ENCODE measurements at places on chromosomes 3 and 15.
A peak's percentile ranks its signal among the peaks of the same experiment; 100 is the strongest.

GRCh38 chr15:58529041-58529440 lies 97.2 kb downstream of the LIPC start:
- DNase-seq, result no peak

DNA sequence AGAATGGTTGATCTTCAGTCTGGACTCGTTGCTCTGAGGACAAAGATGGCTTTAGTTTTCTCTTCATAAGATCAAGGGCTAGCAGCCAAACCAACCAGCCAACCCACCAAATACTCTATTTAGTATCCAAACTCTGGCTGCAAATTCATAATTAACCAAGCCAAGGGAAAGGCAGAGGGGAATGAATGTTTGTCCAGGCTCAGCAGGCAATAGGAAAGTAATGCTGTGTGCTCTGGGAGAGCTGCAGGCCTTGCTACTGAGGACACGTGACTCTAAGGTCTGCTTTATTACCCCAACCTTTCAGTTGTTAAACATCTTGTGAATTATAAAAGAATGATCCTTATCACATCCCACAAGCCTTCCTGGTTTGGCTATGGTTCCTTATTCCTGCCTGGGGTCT lies 52.3 kb upstream of the GALNT15 start:
- DNase-seq, result no peak

GRCh38 chr15:31082771-31083369 lies 18.7 kb downstream of the TRPM1 start:
- no peak for DNase-seq

GRCh38 chr15:90501898-90502297 lies 27.8 kb upstream of the CRTC3 start:
- no peak for DNase-seq

DNA sequence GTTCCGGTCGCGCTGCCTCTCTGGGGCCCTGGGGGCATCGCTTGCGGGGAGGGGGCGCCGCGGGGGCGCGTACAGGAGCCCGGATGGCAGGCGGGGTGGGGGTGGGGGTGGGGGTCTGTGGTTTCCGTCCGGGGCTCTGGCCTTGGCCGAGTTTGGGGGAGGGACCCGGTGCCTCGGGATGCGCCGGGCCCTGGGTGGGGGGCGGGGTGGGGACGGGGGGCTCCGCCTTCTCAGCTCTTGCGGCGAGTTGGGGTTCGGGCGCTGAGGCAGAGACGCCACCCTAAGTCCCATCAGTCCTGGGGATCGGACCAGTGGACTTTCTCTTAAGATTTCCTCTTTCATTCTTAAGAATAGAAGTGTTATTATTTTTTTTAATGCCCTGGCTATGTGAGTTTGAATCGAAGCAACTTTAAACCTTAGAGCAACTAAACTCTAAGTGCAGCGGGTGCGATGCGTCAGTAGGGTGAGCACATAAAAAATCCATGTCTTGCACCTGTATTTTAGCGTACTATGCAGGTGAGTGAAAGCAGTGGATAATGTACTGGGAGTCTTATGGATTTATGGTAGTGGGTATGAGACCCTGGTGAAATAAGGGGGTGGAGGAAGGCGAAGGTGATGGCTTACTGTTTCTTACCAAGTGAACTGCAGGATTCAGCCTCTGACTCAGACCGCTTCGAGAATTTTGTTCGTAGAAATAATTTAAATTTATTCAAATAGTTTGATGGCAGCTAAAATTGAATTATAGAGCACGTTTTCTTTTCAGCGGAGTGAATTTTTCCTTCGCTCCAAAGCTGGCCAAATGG lies 762 bp downstream of the CTNNB1 start:
- peak; percentile 16 for DNase-seq

DNA sequence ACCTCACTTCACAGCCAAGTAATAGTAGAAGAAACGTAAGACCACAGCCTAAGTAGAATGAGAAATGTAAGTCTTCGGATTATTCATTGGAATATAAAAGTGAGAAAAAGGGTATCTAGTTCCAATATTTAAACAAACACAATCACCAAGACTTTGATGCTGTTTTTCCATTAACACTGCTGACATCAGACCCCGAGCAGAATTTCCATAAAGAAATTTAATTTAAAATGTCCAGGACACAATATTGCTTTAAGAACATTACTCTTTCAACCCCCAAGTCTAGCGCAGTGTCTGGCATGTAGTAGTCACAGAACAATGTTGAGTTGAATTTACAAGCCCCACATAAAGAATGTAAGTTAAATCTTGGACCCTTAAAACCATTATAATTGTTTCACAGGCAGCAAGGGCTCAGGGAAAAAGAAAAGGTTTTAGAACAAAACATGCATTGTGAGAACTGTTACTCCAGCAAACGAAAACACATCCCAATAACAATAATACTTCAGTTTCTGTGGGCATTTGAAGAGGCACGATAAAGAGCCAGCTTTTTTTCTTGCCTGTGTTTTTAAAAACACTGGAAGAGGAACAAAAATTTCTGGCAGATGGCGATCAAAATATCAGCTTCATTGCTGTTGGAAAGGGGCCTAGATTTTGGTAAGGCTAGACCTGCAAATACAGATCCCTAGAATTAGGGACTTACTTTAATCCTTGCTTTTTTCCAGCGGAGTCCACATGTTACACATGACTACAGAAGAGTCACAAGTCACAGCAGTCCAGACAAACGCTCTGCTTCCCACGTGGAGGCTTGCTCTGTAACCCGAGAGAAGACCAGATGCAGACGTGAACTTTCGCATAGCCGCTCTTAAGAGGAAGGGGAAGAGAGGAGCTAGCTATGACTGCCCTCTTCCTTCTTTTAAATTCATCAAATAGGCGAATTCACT lies 77.9 kb upstream of the IGSF10 start:
- DNase-seq, result no peak

DNA sequence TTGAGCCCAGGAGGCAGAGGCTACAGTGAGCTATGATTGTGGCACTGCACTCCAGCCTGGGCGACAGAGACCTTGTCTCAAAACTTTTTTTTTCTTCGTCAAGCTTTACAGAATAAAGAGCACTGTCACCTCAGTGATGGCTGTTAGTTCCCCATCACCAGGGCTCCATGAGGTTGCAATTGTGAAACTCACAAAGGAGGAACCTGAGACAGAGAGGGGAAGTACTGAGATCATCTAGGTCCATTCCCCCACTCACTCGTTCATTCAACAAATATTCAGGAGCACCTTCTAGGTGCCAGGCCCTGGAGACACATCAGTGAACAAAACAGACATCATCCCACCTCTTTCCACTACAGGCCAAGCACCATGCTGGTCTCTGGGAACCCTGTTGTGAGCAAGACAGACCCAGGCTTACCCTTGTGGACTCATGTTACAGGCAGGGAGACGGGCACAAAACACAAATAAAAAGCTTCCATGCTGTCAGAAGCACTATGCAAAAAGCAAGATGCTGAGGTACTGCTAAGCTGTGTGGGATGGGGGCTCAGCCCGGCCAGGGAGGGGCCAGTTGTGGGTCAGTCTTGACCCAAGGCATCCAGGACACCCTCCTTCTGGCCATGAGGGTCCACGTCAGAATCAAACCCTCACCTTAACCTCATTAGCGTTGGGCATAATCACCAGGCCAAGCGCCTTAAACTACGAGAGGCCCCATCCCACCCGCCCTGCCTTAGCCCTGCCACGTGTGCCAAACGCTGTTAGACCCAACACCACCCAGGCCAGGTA lies 2.1 kb upstream of the RHO start:
- no peak for DNase-seq

DNA sequence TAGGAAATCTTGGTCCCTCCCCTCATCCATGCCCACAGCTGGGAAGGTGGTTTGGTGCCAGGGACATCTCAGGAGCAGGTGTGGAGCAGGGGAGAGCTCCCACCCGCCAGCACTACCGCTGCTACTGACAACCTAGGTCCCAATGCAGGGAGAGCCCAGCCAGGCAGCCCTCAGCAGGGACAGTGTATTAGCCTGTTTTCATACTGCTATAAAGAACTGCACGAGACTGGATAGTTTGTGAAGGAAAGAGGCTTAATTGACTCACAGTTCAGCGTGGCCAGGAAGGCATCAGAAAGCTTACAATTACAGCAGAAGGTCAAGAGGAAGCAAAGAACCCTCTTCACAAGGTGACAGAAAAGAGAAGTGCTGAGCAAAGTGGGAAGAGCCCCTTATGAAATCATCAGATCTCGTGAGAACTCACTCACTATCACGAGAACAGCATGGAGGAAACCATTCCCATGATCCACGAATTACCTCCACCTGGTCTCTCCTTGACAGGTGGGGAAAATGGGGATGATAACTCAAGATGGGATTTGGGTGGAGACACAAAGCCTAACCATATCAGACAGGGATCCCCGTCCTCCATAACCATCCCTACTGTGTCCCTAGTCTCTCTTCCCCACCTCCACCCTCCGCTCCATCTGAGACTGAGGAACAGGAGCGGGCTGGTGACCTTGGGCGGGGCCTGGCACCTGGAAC lies 218.6 kb downstream of the TBC1D2B start:
- no peak for DNase-seq

- DNase-seq, result no peak
Observed at GRCh38 chr3:168197162-168197561, 101.4 kb upstream of the GOLIM4 start.

DNA sequence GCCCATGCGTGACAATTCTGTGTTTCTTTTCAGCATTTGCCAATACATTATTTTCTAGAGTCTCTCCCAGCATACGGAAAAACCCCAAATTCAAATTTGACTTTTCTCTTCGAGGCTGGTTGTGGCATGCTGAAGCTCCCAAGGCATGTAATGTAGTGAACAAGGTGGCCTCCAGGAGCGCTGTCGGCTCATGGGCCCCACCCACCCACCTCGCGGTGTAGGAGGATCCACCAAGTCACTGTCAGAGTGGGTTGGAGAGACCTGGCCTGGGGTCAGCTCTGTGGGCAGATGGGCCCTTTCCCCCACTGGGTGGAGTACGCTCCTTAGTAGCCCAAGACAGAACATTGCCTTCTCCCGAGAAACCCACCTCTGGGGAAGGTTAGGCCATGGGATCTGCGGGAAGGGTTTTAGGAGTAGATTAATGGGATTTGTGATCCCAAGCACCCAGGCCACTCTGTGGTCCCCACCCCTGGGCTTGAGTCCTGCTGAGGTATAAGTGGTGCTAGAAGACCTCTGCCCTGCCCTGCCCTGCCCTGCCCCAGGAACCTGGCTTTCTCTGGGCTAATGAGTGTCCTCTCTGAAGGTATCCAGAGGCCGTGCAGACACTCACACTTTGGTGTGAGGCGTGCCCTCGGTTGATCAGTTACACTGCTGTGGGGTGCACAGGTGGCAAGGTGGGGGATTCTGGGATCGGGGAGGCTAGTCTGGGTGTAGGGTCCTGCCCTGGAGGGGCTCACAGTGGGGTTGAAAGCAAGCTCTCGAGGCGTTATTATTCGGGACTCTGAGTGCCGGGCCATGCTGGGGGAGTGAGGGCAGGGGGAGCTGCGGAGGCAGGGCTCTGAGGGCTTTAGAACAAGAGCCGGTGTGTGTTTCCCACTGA lies 97.9 kb downstream of the APBA2 start:
- no peak for DNase-seq

GRCh38 chr3:58627570-58627885 lies 39.0 kb downstream of the FAM3D start:
- no peak for DNase-seq

DNA sequence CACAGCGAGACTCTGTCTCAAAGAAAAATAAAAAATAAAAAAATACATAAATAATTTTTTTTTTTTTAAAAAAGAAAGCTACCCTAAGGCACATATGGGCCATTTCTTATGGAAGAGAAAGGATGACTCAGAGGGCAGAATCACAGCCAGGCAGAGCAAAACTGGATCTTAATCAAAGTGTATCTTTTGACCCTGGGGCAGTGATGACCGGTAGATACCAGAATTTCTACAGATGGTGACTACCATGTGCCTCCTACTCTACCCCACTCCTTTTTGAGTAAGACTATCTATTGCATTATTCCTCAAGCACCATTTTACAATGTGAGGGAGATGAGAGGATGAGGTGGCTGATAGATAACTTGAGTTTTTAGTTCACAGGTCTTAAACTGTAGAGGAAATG lies 26.0 kb downstream of the TARS3 start:
- peak; percentile 47 for DNase-seq

- no peak for DNase-seq
Observed at GRCh38 chr15:60528530-60528929, 49.6 kb upstream of the ICE2 start.

DNA sequence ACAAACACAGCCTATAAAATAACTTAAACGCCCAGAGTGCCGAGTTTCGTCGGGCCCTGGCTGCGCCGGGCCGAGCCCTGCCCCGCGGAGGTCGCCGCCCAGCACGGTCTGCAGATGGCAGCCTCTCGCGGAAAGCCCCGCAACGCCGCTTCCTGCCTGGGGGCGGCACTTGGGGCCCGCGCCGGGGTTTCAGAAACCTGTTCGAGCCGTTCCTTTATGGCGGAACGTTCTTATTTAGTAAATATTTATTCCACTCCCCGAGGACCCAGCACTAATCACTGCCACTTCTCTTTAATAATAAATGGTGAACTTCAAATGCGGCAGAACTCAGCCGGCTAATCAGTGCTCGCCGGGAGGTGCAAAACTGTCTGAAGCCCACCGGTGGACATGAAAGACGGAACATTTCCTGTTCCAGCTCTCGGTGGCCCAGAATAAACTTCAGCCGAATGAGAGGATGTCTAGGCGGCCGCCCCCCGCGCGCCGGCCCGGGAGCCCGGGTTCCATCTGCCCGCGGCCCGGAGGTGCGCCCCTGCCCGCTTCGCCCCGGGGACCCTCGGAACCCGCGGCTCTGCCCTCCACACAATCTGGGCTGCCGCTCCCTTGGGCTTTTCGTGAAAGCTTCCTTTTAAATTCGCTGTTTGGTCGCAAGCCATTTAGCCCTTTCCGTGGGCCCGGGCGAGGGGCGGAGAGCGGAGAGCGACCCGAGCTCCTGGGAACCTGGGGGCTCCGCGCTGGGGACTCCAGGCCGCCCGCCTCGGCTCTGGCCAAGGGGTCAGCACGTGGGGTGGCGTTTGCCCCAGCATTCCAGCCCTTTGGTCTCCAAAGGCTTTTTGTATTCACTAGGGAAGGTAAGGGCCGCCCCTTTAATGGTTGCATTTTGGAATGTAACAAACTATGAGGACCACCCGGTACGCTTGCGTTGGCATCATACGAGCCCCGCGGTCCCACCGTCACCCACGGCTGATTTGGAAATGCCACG lies 110.8 kb upstream of the ATP11B start:
- peak; percentile 52 for DNase-seq

DNA sequence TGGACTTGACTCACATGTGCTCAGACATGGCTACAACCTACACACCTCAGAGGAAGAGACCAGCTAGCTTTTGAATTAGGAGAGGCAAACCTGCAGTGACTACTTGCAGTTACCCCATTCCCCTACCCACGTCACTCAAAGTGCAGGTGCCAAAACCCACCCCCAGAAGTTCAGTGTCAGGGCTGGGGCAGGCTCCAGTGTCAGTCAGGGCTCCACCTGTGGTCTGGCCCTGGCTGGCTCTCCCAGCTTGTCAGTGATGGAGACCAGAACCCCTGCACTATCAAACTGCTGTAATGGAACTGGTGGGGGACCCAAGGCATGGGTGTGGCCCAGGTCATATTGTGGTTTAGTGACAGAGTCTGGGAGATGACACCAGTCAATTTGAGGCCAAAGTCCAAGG lies 32.6 kb upstream of the SLC41A3 start:
- no peak for DNase-seq
